ENCODE measurements at places on chromosomes 3 and 15.

- no peak for DNase-seq
Observed at GRCh38 chr3:143200001-143200924, 80.7 kb downstream of the CHST2 start.

- DNase-seq, result no peak
Observed at GRCh38 chr3:109059264-109059663, 58.7 kb downstream of the MORC1 start.

DNA sequence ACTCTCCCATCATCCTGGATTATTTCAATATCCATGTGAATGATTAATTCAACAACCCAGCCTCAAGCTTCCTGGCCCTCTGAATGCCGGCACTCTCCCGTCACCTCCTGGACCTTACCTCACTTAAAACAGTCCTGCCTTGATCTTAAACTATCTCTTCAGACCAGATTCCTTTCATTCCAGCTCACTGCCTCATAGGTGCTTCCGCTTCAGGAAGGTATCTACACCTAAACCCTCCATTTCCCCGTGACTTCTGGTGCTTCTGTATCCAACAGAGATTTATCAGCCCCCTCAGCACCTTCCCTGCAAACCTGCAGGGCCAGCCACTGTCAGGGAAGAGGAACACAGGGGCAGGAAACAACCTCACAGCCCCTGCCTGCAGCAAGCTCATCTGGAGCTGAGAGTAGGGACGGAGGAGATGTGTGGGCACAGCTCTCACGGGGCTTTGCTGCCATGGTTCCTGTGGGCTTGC, 98.9 kb upstream of the TJP1 start:
- DNase-seq, result no peak

- no peak for DNase-seq
Observed at GRCh38 chr3:156661155-156661554, 13.2 kb upstream of the TIPARP start.

DNA sequence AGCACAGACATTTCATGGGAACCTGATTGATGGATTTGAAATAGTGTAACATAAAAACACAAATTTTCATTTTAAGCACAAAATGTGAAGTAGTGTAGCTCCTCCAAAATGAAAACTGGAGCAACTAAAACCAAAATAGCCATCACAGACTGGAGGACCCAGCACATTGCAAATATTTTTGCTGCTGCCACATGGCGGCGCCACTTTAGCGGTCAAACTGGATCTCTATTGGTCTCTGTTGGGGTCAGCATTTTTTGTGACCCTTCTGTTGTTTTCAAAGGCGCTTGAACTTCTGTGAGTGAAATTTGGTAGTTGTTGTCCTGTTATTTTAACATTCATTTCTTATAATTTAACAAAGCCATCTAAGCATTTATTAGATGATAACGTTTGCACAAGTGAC, 259.9 kb downstream of the IL20RB start:
- no peak for DNase-seq

Data from stimulated activated CD4-positive, alpha-beta T cell treated with anti-CD3 and anti-CD28 coated beads, TNF-alpha, amount 100 ng/mL, for 24 hours (primary cell).